ENCODE measurements at places on chromosomes 13 and 19.

GRCh38 chr19:10517361-10517759, at the start of gene S1PR5:
S1PR5 (minus strand) TSS chr19:10517447; CDS start chr19:10515011, 2,436 bp downstream.
- DNase-seq, result no peak

- peak; percentile 41 for DNase-seq
These were observed 308.6 kb downstream of the GPC6 start for GRCh38 chr13:93535251-93535650.

- DNase-seq, result peak; percentile 50
These were observed at the start of gene IL27RA for GRCh38 chr19:14031719-14032480. IL27RA (plus strand) TSS chr19:14031762; CDS start chr19:14031873, 111 bp downstream.

DNA sequence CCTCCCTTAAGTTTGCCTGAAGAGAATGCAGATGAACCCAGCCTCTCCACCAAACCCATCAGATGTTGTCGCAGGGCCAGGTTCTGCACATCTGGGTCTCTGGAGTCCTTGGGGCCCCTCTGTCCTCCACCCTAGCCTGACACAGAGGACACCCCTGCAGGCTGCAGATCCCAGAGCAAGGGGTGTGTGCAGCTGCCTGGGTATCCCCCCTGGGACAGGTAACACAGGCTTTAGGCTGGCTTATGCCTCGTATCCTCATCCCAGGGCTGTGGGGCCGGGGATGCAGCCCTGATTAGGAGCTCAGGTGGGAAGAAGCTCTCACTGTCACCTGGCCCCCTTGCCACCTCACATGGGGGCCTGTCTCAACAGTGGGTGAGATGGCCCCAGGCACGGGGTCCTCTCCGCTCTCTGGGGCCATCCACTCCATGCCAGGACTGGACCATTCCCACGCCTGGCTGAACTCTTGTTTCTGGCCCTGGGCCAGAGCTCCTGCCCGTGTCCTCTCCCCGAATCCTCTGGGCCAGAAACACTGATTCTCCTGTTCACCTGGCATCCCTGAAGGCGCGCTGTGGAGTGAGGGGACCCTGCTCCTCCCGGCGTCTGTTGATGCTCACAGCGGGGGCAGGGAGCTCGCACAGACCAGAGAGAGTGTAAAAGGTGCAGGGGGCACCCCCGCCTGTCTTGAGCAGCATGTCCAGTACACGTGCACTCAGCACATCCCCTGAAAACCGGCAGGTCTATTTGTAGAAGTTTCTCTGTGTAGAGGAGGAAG, 38.7 kb upstream of the TPM4 start:
- DNase-seq, result no peak

DNA sequence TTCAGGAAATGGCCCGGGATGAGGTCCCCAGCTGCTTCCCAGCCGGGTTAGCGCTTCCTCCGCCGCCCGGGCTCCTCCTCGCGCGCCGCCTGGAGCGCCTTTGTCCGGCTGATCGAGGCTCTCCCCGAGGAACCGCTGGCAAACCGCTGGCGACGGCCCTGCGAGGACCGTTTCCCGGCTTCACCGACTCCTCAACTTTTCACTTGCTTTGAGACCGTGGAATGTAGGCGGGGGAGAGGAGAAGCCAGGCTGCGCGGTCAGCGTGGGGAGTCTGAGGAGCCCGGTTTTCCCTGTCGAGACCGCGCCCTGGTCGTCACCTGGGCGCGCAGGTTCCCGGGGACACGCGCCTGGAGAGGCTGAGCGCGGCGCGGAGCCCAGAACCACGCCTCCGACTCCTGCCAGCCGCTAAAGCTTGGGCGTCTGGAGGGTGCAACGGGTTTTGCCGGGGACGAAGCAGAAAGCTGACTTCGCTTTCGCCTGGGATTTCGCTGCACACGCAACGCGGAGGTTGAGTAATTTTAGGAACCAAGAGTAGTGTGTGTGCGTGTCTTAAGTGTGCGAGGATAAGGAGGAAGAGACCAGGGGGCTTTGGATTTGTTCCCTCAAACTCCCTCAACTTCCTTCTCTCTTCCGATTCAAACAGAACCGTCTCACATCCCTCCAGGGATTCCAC, 7.3 kb upstream of the DGKH start:
- peak; percentile 58 for DNase-seq

DNA sequence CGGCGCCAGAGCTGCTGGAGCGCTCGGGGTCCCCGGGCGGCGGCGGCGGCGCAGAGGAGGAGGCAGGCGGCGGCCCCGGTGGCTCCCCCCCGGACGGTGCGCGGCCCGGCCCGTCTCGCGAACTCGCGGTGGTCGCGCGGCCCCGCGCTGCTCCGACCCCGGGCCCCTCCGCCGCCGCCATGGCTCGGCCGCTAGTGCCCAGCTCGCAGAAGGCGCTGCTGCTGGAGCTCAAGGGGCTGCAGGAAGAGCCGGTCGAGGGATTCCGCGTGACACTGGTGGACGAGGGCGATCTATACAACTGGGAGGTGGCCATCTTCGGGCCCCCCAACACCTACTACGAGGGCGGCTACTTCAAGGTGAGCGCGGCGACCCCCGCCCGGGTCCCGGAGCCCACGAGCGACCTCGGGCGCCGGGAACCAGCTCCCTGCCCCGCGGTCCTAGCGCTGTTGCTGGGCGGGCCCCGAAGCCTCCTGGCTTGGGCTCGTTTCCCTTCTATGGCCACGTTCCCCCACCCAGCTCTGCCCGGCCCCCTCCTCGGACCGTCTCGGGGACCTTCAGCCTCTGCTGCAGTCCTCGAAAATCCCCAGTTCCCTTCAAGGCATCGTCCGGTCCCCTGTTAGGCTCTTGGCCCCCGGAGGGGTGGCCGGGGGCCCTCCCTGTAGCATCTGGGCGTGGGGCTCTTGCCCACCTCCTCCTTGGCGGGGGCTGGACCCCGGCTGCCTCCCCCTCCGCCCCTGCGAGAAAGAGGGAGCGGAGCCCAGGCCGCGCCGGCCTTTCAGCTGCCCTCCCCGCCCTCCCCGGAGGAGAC, at the start of gene CDC34:
Gene CDC34 (plus strand): TSS at position 8 of the 808 bp plus-strand sequence. CDS start 172 bp downstream, at position 180.
- DNase-seq, result no peak

GRCh38 chr13:33730147-33730546, 87.8 kb upstream of the RFC3 start:
- no peak for DNase-seq

GRCh38 chr19:47713046-47714021, at the start of gene EHD2:
EHD2 (plus strand) TSS chr19:47713422; CDS start chr19:47716613, 3,191 bp downstream.
- peak; percentile 89 for DNase-seq

DNA sequence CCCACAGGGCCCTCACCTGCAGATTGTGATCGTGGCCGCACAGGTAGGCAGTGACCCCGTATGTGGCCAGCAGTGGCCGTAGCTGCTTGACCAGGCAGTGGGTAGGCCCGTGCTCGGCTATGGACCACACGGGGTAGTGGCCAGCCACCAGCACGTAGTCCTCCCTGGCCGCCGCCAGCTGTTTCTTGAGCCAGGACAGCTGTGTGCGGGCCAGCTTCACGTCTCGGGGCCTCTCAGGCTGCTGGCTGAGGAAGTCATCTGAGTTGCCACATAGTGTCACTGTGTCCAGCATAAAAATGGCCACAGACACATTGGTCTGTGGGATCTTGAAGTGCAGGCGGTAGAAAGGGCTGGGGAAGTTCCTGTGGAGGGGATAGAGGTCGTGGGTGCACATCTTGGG, 1.2 kb downstream of the ACP5 start:
- no peak for DNase-seq

DNA sequence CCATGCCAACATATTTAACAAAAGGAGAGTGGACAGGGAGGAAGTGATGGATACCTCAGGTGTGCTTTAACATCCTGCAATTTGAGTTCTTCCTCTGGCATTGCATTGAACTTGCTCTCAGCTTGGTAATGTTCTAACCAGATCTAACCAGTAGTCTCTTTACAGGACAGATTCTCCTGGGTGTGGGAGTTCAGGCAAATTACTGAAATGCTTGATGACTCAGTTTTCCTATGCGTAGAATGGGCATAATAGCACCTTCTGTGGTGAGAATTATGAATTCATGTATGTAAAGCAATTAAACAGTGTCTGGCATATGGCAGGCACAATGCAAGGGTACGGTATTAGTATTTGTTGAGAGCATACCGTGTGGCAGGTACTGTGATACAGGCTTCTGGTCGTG, 3.6 kb downstream of the AKAP11 start:
- no peak for DNase-seq

GRCh38 chr19:24055548-24055947, 31.4 kb upstream of the ZNF254 start:
- no peak for DNase-seq

DNA sequence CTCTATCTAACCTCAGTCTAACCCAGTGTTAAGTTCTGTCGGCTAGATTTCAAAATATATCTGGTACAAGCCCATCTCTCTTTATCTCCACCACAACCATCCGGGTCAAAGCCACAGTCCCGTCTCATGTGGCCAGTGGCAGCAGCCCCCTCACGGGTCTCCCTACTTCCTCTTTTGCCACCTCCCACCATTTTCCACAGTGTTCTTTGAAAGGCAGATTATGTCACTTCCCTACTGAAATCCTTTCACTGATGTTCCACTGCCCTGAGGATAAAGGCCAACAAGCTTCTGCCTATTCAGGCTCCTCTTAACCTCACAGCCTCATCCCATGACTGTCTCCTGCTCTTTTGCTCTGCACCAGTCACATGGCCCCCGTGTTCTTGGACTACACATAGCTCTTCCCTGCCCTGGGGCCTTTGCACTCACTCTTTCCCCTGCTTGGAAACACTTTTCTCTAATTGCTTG, 117.2 kb downstream of the UBL3 start:
- no peak for DNase-seq

- no peak for DNase-seq
These were observed 129.0 kb downstream of the IRS2 start for GRCh38 chr13:109657395-109657794.

GRCh38 chr13:31442571-31442970, 242.8 kb downstream of the B3GLCT start:
- DNase-seq, result no peak

DNA sequence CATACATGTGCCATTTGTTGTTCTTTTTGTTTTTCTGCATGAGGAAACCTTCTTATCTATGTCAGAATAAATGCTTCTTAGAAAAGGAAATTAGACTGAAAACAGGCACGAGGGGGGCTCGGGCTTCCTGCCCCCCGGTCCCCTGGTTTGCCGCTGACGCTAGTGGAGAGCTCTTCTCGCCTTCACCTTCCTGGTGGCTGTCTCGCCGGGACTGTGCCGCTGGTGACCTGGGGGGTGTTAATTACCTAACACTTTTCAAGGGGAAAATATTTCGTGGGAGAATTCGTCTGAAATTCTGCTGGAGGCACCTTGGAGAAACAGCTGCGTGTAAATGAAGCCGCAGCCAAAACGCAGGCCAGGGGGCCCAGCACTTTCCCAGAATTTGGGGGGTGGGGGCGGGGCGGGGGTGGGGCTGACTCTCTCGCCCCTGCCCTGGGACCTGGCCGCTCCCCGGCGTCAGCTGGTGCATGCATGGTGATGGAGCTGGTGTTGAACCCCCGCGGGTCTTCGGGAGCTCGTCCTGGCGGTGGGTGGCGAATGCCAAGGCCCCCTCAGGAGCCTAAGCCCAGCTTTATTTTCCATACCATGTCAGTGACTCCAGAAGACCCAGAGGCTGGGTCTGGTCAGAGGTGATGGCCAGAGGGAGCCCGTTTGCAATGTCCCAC, 58.3 kb upstream of the MCF2L start:
- no peak for DNase-seq

DNA sequence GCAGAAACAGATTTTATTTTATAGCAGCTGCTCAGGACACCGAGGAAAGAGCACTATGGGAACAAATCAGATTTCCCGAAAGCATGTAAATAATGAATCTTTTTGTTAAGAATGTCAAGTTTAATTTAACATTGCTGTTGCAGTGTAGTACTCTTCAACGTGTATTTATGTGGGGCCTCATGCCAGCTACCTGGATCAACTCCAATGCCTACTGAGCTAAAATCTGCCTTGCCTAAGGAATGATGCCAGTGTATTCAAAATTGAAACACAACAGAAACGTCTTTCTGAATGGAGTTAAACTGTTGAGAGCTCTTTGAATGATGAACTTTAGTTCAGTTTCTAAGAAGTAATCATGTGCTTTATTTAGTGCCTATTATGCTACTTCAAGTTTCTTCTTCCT, 1379.8 kb upstream of the ATXN8OS start:
- no peak for DNase-seq

DNA sequence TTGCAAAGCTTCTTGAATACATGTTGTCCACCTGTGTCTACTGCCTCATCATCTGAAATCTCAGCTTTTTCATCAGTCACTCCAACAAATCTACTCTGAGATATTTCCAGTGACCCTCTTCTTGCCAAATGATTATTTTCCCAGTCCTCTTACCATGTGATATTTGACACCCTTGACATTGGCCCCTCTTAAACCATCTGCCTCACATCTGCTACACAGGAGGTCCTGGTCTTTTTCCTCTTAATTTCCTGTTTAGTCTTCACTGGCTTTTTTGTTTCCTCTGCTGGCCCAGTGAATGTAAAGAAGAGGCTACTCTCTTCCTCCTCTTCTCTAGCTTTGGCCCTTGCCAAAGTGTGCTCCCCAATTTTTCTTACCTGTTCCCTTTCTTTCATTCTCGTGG, 218.7 kb downstream of the DNAJC15 start:
- DNase-seq, result no peak

DNA sequence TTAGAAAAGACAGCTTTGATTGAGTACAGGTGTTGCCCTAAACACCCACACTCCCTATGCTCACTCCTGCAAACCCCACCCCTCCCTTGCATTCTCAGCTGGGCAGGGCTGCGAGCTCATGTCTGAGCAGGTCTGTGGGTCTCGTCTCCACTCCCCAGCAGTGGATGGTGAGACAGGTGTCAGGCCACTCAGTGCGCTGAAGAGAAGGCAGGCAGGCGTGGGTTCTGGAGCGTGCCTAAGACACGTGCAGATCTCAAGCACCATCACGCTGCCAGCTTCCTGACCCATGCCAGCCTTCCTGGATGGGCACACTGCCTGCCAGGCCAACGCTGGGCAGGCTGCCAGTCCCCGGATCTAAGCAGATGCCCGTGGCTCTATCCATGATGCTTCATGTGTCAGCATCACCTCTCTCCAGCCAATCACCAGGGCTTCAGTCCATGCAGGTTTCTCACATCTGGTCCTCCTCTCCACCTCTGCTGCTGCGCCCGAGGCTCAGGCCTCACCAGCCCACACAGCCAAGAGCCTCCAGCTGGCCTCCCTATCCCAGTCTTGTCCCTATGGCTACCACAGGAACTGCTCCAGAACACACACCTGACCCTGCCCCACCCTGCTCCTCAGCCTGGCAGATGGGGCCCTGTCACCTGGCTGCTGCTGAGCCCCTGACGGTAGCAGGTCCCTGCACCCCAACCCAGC, 42.6 kb downstream of the EPS15L1 start:
- no peak for DNase-seq

- DNase-seq, result no peak
These were observed 204.5 kb upstream of the SLITRK1 start for GRCh38 chr13:84086847-84087162.

All from cardiac fibroblast (primary cell).